ENCODE measurements at places on chromosomes 6 and 20. TPM values are rescaled to one million over a fixed set of nuclear protein-coding genes. Genes with fewer than 3 reads are reported as not detected.
A peak's percentile ranks its signal among the peaks of the same experiment; 100 is the strongest.

SLC35A1 gene
- total RNA-seq, result 27.1 TPM

BCAS4 gene
- 9.8 TPM for total RNA-seq

RFX6 gene
- not detected for total RNA-seq

- DNase-seq, result peak; percentile 53
Measured at GRCh38 chr6:154510144-154510905, at the start of gene CNKSR3. Gene CNKSR3, minus strand, starts transcription at chr6:154510685. Its CDS starts 571 bp downstream, at chr6:154510114.

DNA sequence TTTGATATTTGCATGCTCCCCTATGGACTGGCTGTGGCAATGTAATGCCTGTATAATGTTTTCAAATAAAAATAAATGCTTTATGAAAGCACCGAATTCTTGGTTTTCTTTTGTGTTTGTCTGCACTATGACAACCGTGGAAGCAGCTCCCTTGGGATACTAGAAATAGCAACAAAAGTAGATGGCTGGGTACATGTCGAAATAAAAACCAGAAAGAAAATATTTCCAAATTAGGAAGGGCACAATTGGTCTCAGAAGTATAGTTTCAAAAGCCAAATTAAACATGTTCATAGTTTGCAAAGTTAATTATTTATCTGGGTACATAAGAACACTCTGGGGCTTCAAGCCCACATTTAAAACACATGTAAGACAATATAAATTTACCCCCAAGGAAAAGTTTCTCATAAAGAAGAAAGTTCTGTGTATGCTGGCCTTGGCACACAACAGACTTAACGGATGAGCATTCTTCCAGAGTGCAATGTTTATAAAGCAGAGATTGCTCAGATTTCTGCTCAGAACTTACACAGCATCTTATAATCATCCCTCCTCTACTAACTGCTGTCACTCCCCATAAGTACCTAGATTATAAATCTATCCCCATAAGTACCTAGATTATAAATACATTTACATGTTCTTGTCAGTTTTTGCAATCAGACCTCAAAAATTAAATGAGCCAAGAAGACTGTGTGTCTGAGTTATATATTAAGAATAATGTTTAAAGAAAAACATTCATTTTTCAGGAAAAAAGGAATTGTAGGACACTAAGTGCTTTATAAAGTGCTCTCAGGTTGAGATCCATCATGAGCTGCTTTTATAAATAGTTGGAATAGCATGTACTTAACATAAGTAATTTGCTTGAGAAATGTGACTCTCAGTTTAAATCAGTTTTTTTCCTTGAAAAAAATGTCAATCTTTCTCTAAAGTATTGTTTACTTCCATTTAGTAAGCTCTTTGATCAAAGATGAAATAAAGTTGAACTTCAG lies 230.2 kb upstream of the PLN start:
- DNase-seq, result no peak

GRCh38 chr6:35402136-35402855 lies 49.8 kb upstream of the FANCE start:
- DNase-seq, result no peak

GRCh38 chr20:17854307-17854903 lies 114.2 kb downstream of the SNX5 start:
- DNase-seq, result no peak

- no peak for DNase-seq
Measured at GRCh38 chr20:24445510-24446170, 23.8 kb upstream of the SYNDIG1 start.

DNA sequence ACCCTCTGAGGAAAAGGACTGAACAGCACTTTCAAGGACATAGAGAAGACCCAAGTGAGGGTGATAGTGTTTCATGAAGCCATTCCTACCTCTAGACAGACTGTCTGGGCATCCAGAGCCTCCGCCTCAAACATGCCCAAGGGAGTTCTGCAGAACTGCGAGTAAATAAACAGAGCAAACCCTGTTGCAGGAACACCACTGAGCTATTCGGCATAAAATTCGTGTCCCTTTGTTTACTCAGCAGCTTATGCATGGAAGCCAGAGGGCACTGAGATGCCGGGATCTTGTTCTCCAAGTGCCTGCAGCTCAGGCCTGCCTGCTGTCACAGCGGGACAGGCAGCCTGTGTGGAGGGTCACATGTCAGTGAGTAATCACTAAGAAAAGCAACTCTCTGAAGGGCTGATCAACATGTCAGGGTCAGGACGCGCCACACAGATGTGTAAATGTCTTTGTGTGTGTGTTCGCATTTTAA lies 164.9 kb upstream of the HEY2 start:
- peak; percentile 59 for DNase-seq

DNA sequence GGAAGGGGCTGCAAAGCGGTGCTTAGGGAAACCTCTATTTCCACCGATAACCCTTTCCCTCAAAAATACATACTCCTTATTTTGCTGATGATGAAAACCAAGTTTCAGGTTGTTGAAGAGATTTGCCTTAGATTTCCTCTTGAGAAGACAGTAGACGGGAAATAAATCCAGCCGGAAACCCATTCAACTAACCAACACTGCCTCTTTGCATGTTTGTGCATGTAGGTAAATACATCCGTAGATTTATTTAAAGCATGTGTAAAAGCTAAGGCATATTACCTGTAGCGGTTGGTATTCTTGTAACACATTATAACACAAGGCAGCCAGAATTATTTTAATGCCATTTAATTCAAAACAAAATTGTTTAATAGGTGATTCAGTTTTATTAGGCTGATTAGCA lies 136.3 kb upstream of the SLC22A23 start:
- no peak for DNase-seq

- DNase-seq, result no peak
Measured at GRCh38 chr6:168136622-168137021, 57.6 kb upstream of the FRMD1 start.

CFAP61 gene
- 3.1 TPM for total RNA-seq

DNA sequence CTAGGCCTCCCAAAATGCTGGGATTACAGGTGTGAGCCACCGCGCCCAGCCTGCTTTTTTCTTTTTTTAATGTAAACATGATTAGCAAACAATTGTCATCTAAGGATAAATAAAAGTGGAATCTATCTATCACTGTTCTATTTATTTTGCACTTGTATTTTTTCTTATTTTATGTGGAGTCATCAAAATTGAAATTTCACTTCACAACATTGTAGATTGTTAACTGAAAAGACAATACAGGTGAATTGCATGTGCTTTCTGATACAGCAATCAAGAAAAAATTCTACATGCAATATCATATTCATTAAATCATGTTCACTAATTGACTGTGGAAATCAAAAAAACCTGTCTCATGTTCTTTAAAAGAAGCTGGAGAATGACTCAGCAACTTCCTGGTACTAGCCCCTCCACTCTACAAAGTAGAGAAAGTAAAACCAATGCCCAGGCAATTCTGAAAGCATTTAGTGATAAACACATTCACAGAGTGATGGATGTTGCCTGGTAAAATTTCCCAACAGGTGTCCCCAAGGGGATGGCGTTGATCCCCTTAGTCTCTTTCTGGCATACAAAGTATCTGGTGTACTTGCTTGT lies 10.7 kb upstream of the RFX6 start:
- no peak for DNase-seq

- DNase-seq, result no peak
Measured at GRCh38 chr6:27532820-27533538, 60.1 kb upstream of the ZNF184 start.

DNA sequence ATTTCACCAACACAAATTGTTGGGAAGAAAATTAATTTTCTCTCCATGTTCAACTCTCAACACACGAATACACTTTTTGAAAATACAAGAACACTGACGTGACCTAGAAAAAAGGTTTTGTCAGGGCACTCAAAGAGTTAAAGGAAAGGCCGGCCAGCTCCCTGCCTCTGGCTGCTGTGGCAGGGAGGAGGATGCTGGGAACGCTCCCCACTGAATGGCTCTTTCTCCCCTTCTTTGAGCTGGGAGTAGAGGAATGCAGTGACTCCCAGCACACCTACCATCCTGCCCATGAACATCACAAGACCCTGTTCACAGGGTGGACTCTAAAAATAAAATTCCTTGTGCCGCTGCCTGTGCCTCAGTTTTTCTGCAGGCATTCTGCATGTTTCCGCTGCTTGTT lies 47.0 kb downstream of the MAP3K5 start:
- no peak for DNase-seq

MAP3K4 gene
- total RNA-seq, result 45.7 TPM

FKBP1C gene
- 0.31 TPM for total RNA-seq

DNA sequence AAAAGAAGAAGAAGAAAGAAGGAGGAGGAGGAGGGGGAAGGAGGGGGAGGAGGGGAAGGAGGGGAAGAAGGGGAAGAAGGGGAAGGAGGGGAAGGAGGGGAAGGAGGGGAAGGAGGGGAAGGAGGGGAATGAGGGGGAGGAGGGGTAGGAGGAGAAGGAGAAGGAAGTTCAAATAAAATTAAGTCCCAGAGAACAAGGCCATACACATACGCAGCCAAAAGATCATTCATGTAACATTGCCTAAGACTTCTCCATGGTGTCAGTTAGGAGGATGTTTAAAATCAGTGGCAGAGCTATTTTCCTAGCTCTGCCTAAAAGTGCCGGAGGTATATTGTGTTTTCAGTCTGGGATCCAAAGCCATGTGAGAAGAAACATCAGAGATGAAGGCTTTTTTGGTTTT lies 75.8 kb downstream of the PLCB4 start:
- DNase-seq, result no peak

PARD6B gene
- 17.5 TPM for total RNA-seq

DNA sequence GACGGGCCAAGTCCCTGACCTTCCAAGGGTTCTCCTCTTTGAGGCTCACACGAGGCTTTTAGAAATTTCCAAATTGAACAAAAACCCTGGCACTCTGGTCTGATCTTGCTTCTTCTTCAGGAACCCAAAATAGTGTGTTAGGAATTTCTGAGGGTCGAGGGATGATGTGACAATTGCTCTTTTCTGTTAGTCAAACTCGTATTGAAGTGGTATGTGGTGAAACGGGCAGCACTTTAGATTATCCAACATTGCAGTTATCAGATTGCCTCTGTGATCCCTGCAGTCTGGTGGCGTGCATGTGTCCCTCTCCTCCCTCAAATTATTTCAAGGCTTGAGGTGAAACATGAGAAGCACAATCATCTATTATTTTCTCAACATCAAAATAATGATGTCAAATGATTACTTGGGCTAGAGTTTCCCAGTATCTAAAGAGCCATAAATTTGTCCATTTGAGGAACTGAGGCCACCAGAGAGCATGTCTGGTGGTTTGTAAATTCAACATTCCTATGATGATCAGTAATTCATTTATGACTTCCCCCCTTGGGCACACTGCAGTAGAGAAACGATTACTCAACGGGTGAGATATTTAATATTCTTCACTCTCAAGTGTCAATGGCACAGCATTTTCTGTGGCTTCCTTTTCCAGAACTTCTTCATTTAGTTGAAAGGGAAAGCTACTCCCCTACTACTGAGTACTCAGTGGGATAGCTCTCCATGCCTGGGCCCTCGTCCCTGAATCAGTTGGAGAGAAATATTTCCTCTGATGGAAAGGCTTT lies 308.6 kb upstream of the MAP3K7 start:
- no peak for DNase-seq

COMMD7 gene
- total RNA-seq, result 24.2 TPM

TPBG gene
- total RNA-seq, result 2.2 TPM

MYO6 gene
- total RNA-seq, result 15.8 TPM

GRCh38 chr6:160042014-160042773 lies 73.3 kb downstream of the IGF2R start:
- no peak for DNase-seq

- DNase-seq, result no peak
Measured at GRCh38 chr6:44737341-44737740, 349.8 kb downstream of the CDC5L start.

DNA sequence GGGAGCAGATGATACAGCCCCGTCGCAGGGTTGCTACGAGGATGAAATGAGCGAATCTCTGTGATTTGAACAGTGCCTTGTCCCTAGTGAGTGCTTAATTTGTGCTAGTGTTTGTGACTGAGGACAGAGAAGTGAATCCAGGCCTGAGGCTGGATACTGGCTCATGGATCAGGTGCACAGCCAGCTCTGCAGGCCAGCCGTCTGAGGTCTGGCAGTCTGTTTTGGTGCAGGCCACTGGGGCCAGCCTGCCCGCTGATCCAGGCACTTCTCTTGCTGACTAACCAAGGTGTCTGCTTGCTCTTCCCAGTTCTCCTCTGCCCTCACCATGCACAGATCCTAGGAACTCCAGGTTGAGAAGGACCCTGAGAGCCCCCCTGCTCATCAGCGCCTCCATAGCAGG lies 181.0 kb downstream of the LRFN2 start:
- no peak for DNase-seq

DNA sequence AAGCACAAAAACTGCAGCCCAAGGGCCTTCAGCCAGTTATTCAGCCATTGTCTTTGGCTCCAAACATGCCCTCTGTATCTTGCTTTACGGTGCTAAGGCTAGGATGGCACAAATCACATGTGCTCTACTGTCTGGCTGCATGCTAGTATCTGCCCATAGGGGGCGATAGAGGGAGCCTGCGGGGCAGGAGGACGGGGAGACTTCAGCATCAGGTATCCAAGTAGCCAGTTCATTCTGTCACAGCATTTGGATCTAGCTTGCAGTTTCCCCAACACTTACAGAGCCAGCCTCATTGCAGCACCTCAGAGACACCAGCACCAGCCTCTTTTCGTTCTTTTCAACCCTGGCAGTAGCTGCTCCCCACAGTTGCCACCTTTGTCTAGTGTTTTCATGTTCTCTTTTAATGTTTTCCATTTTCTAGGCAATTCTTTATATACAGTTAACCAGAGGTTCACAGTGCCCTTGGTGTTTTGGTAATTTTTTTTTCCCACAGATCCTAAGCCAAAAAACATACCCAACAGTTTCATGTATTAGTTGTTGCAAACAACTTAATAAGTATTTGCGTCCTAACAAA lies 705.9 kb downstream of the PTPRT start:
- DNase-seq, result no peak

DAAM2 gene
- total RNA-seq, result 14.0 TPM

DNA sequence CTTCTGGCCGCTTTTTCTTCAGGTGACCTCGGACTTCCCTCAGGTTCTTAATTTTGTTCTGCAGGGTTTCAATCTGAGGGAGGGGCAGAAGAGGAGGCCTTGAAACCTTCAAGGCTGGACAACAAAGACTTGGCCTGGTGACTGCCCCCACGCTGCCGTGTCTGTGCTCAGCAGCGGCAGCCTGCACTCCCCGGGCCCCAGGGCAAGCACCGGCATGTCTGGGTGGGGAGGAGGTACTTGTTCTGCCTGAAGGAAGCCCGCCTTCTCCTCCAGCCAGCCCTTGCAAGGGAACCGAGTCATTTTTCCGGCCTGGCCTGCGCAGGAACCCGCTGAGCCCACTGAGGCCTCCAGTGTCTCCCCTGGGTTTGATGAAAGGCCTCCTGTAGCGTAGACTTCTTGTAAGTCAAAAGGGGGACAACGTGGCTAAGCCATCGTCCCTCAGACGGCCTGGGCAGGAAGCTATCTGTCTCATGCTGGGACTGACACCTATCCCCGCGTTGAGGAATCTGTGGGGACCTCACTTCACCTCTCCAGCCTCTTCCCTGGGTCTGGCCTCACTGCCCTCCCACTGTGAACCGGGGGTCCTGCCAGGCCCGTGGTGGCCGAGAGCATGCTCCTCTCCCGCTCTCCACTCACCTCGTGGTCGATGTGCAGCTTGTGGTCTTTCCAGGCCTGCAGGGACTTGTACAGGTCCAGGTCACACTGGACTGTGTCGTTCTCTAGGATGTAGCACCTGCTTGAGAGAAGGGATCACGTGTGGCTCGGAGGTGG lies 119.9 kb downstream of the SULF2 start:
- no peak for DNase-seq

GRCh38 chr20:50185426-50185825 lies 5.2 kb upstream of the CEBPB start:
- DNase-seq, result no peak

GRCh38 chr20:63175038-63175895 lies 40.7 kb downstream of the YTHDF1 start:
- no peak for DNase-seq

Measured in occipital lobe (tissue), 3 donors.